H9 (cell line): ENCODE measurements at places on chromosomes 12 and 14.

- no peak for DNase-seq
- no peak overlapping the region for H3K27ac ChIP-seq
- H3K27me3 ChIP-seq: no peaks in the 10 kb centered on the region
- no peak overlapping the region for H3K4me3 ChIP-seq
These were observed 50.1 kb upstream of the E2F7 start for GRCh38 chr12:77115471-77115870.

DNA sequence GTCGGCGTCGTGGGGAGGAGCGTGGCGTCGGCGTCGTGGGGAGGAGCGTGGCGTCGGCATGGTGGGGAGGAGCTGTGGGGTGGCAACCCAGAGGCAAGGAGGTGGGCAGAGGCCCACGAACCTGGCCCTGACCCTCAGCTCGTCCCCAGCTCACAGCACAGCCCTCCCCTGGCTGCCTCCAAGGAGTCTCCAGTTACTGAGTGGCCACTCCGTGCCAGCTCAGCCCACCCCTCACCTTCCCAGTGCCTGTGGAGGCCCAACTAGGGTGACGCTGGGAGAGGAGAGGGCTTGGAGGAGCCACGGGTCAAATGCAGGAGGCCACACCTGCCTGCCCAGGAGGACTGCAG lies 5.8 kb downstream of the ADSS1 start:
- no peak for DNase-seq
- no peak overlapping the region for H3K27ac ChIP-seq
- H3K36me3 ChIP-seq: no peaks in the 10 kb centered on the region
- no peaks in the 10 kb centered on the region; the same call in 1 of the 2 replicates for H3K27me3 ChIP-seq
- H3K4me3 ChIP-seq: no peak overlapping the region

DNA sequence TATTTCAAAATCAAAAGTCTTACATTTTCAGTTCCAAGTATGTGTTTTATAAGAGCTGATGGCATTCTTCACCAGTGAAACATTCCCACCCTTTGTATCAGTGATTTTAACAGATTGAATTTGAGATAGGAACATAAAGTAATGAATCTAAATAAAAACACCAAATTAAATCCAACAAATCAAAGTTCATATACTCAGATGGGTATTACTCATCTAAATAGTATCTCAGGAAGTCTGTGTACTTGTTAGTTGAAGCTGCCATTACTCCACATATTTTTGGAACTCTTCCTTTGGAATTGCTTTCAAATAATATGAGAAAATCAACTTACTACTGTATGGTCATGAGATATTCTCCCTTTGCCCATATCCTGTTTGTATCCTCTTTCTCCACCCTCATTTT lies 89.1 kb downstream of the MIA2 start:
- no peak overlapping the region for H3K27ac ChIP-seq
- H3K27me3 ChIP-seq: no peaks in the 10 kb centered on the region
- H3K4me1 ChIP-seq: no peaks in the 10 kb centered on the region
- peaks cover 20% of the 10 kb centered on the region for H3K36me3 ChIP-seq

DNA sequence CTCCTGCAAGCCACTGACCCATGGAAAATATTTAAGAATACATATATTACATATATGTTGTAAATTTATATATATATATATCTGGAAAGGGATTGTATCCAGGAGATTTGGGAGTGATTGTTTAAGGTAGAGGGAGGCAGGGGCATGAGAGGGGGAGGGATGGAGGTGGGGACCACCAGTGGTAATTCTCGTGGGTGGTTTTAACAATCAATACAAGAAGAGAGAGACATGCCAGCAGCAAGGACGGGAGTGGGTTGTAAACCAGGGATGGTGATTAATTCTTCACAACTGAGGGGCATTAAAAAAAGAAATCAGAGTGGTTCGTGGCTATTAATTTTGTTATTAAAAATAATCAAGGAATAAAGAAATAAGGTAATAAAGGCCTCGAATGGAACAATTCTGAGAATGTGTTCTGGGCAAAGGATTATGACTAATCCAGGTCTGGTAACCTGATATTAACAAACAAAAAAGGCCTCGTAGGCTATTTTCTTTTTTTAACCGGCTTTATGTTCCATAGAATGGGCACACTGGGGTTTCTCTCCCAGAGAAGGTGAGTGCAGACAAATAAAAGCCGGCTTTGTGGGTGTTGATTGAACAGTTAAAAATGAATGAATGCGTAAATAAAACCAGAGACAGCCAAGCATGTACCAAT lies 8.3 kb upstream of the RTL1 start:
- no peak overlapping the region for H3K27ac ChIP-seq
- H3K4me1 ChIP-seq: no peaks in the 10 kb centered on the region
- no peak overlapping the region for H3K4me3 ChIP-seq
- DNase-seq: no peak
- no peaks in the 10 kb centered on the region for H3K27me3 ChIP-seq
- H3K36me3 ChIP-seq: no peaks in the 10 kb centered on the region

- H3K27ac ChIP-seq: no peak overlapping the region
- H3K36me3 ChIP-seq: no peaks in the 10 kb centered on the region
- H3K27me3 ChIP-seq: no peaks in the 10 kb centered on the region
- no peak for DNase-seq
- H3K4me3 ChIP-seq: no peak overlapping the region
These were observed 98.3 kb downstream of the RTN1 start for GRCh38 chr14:59772233-59772632.

GRCh38 chr12:69998011-69998410 lies 173.0 kb downstream of the MYRFL start:
- no peak overlapping the region for H3K27ac ChIP-seq
- no peak for DNase-seq
- H3K4me1 ChIP-seq: no peaks in the 10 kb centered on the region; the same call in 1 of the 2 replicates
- no peak overlapping the region for H3K4me3 ChIP-seq

GRCh38 chr12:72790273-72790672 lies 518.1 kb downstream of the TRHDE start:
- no peak overlapping the region for H3K4me3 ChIP-seq
- H3K36me3 ChIP-seq: peaks cover 9% of the 10 kb centered on the region

DNA sequence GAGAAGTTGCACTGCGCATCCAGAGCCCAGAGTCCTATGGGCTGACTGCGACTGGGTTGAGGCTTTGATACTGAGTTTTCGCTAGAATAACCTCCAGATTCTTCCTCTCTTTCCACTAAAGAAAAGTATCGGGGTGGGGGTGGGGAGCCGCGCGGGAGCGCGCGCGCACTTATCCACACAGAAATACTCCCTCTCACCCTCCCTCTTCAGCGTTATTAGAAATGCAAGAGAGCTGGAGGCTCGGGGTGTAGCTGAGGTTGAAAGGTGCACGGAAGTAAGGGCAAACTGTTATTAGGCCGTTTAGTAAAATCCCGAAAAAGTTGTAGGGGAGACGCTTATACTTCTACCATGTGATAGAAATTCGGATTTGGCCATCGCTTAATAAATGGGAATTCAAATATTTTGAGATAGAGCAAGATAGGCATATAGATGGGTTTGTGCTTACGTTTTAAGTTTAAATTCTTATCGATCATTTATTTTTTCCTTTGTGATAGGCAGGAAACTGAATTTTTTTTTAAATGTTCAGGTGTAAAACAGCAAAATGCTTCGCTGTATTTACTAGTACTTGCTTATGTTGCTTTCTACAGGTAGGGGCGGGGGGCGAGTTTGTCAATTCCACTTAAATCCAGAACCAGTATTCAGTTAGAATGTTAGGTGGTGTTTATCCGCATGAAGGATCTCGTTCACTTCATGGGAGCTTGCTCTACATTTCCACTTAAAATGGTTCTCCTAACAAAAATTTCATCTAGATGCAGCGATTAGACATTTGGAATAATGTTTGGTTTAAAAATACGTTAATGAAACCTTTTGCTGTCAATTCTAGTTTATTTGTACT lies 1.1 kb downstream of the ARHGAP5 start:
- peak overlapping the region; percentile 98 for H3K4me3 ChIP-seq
- H3K4me1 ChIP-seq: no peaks in the 10 kb centered on the region; the same call in 1 of the 2 replicates
- no peak for DNase-seq
- H3K27ac ChIP-seq: no peak overlapping the region

DNA sequence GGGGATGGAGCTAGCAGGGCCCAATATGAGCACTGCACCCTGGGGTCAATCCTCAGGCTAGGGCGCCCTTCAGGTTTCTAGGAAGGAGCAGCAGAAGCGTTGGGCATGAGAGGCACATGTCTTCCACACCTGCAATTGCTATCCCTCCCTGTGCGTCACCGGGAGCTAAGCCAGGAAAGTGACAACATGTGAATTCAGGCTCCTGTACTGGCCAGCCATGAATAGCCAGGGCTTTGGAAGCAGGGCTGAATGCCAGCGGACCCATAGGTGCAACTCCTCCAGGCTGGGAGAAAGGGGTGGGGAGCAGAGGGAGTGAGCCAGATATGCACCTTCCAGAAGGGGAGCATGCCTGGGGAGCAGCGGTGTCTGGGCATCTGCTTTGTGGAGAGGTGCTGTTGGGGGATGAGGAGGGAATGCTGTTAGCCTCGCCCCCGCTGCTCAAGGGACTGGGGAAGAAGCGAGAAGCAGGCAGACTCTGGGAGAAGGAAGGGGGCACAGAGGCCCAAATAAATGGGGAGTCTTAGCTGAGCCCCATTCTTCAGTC lies 6.1 kb downstream of the HOXC5 start:
- no peaks in the 10 kb centered on the region for H3K4me1 ChIP-seq
- no peak for DNase-seq
- H3K27ac ChIP-seq: no peak overlapping the region
- H3K27me3 ChIP-seq: peaks cover 100% of the 10 kb centered on the region
- H3K4me3 ChIP-seq: no peak overlapping the region
- H3K36me3 ChIP-seq: no peaks in the 10 kb centered on the region

DNA sequence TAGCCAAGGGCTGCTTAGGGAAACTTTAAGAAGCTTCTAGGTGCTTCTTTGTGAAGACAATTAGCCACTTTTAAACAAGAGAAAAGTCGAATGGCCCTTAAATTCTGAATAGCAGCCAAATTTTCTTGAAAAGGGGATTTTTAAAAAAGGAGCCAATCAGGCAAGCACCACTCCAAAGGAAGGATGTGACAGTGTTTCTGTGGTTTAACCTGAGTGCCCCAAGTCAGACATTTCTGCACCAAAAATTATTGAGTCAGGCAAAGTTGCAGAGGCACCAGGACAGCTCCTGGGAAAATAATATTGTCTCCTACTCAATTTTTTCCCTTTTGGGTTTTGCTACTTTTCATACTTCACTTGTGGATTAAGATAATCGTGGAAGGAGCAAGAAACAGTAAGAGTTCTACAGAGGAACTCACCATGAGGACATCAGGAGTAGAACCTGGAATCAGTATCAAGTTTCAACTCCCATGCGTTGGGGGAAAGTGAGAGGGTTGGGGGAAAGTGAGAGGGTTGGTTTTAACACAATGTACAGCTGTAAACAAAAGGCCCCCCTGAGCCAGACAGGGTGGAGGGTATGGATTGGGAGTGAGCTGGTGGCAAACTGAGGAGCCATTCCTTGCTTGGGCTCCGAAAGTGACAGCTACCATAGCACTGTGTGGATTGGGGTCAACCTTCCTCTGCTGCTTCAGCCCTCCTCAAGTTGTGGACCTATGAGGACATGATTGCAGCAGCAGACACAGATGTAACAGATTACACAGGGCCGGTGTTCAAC lies 90.8 kb downstream of the SLC38A1 start:
- H3K36me3 ChIP-seq: no peaks in the 10 kb centered on the region
- H3K4me1 ChIP-seq: no peaks in the 10 kb centered on the region

GRCh38 chr14:59208224-59208814 lies 19.9 kb downstream of the DAAM1 start:
- H3K27me3 ChIP-seq: no peaks in the 10 kb centered on the region
- no peak for DNase-seq
- no peaks in the 10 kb centered on the region for H3K36me3 ChIP-seq
- H3K4me3 ChIP-seq: no peak overlapping the region
- H3K27ac ChIP-seq: no peak overlapping the region

DNA sequence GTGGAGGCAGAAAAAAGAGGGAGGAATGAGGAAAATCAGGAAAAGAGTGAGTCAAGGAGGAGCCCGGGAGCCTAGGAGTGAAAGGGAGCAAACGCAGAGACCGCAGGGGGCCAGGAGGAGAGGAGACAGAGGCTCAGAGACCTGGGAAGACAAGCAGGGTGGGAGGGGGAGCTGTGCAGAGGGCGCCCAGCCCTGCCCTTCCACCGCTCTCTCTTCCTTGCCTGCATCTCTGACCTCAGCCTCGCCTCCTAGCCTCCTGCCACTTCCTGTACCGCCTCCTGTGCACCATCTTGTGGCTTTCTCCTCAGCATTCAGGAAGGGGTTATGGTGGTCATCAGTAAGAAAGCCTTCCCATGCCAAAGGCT lies 1.3 kb downstream of the CLSTN3 start:
- peaks cover 21% of the 10 kb centered on the region for H3K36me3 ChIP-seq
- DNase-seq: peak; percentile 61
- no peaks in the 10 kb centered on the region; the same call in 1 of the 2 replicates for H3K27me3 ChIP-seq
- peaks cover 12% of the 10 kb centered on the region; the same call in 1 of the 2 replicates for H3K4me1 ChIP-seq

GRCh38 chr12:27682534-27682933 lies 13.7 kb upstream of the REP15 start:
- H3K4me3 ChIP-seq: no peak overlapping the region
- peaks cover 19% of the 10 kb centered on the region for H3K36me3 ChIP-seq
- no peak for DNase-seq
- H3K27me3 ChIP-seq: no peaks in the 10 kb centered on the region
- no peak overlapping the region for H3K27ac ChIP-seq

GRCh38 chr14:23482823-23483148 lies 13.3 kb downstream of the NGDN start:
- no peaks in the 10 kb centered on the region for H3K27me3 ChIP-seq
- no peak for DNase-seq
- peaks cover under 1% of the 10 kb centered on the region for H3K36me3 ChIP-seq
- H3K4me1 ChIP-seq: peaks cover 20% of the 10 kb centered on the region
- peak overlapping the region; percentile 37 for H3K4me3 ChIP-seq

DNA sequence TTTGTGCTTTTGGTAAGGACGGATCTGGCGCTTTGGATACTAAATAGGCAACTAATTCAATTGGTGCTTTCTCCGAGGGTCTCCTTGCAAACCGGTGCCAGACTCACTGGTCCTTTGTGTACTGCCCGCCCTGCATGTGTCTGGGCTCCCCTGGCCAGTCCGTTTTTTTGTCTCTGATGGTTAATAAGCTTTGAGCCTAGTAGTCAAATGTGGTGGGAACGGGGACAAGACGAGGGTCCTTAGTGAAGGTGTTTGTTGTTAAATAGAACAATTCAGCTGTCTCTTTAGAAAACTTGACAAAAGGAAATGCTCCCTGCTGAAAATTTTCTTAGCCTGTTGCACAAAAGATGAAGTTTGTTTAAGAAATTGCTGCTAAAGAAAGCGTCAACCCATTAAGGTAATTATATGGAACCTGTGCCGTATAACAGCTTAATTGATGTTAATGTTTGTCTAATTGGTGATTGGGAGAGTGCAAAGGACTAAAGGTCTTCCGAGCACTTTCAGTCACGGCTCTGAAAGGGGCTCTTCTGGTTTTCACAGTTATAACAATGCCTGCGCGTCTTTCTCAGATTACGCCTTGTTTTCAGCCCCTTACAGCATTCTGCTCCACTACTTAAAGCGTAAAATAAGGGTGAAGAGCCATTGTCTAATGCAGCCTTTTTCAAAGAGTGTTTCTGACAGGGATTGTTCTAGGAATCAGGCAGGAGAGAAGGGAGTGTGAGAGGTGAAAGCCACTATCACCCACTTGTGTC lies 537.4 kb downstream of the PRKD1 start:
- no peaks in the 10 kb centered on the region for H3K4me1 ChIP-seq
- DNase-seq: no peak
- no peaks in the 10 kb centered on the region for H3K27me3 ChIP-seq

- no peaks in the 10 kb centered on the region for H3K4me1 ChIP-seq
- H3K27me3 ChIP-seq: no peaks in the 10 kb centered on the region
- H3K36me3 ChIP-seq: no peaks in the 10 kb centered on the region
- H3K27ac ChIP-seq: no peak overlapping the region
These were observed 64.8 kb downstream of the PRICKLE1 start for GRCh38 chr12:42524716-42525115.

- no peaks in the 10 kb centered on the region for H3K27me3 ChIP-seq
- DNase-seq: no peak
- H3K27ac ChIP-seq: no peak overlapping the region
- no peaks in the 10 kb centered on the region for H3K4me1 ChIP-seq
- H3K36me3 ChIP-seq: no peaks in the 10 kb centered on the region
These were observed 840.1 kb downstream of the TRHDE start for GRCh38 chr12:73112035-73112816.
